ENCODE measurements at places on chromosomes 6 and 20.

GRCh38 chr6:144768551-144769075 lies 483.5 kb downstream of the UTRN start:
- DNase-seq = no peak

DNA sequence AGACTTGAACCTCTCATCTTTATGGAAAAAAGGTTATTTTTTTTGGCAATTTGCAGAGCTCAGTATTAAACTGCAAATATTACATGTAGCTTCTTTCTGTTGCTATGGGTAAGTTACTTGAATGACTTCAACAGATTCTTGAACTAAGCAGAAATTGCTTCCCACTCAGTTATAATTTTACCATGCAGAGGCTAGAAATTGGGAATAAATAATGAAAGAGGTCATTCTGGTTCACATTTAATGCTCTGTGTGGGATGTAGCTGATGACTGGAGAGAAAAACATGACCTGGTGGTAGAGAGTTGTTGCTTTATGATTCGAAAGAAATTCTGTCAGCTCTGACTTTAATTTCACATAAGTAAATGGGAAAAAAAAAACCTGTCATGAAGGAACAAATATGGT lies 16.8 kb upstream of the ADGB start:
- no peak for DNase-seq

DNA sequence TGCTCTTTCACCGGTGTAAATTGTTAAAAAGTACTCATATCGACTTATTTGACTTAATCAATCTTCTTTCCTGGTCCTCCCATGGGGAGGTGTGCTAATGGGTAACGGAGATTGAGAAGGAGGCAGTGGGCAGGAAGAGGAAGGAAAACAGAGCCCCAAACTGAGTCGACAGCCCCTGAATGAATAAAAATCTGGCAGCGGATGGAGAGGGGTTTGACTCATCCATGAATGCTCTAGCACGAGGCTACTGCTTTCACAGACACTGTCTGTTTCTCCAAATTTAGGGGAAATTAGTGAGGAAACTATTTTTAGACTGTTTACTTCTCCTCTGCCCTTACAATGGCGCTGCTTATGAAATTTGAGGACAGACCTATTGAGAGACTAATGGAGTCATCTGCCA lies 142.2 kb upstream of the ATXN1 start:
- DNase-seq = no peak

DNA sequence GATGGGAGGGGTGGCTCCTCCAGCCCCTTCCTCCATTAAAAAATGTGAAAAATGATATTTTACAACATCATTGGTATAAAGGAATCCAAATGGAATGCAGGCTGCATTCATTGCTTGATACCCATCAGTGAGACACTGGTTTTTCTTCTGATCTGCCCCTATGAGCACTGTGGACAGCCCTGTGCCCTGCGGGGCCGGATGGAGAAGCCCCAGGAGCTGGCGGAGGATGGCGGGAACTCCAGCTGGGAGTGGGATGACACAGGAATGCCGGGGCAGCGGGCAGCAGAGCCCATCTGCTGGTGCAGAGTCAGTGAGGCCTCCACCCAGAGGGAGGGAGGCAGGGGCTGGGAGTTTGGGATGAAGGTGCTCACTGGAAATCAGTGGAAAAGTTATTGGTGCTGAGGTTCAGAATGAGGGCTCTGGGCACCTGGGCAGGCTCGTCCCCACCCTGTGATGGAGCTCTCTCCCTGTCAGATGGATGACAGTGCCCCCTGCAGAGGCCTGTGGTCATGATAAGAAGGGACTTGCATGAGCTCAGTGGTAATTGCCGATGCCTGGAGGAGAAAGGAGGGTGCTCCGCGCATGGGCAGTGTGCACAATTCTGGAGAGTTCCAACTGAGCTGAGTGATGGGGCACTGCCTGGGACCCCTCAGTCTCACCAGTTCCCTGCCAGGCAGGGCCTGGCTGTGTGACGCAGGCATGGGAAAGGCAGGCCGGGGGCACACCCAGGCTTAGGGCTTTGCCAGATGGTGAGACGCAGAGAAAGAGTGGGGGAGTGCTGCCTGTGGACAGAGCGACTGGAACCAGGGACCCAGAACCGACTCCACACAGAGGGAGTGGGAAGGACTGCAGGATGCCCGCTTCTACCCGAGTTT lies 23.2 kb downstream of the CTCFL start:
- no peak for DNase-seq

DNA sequence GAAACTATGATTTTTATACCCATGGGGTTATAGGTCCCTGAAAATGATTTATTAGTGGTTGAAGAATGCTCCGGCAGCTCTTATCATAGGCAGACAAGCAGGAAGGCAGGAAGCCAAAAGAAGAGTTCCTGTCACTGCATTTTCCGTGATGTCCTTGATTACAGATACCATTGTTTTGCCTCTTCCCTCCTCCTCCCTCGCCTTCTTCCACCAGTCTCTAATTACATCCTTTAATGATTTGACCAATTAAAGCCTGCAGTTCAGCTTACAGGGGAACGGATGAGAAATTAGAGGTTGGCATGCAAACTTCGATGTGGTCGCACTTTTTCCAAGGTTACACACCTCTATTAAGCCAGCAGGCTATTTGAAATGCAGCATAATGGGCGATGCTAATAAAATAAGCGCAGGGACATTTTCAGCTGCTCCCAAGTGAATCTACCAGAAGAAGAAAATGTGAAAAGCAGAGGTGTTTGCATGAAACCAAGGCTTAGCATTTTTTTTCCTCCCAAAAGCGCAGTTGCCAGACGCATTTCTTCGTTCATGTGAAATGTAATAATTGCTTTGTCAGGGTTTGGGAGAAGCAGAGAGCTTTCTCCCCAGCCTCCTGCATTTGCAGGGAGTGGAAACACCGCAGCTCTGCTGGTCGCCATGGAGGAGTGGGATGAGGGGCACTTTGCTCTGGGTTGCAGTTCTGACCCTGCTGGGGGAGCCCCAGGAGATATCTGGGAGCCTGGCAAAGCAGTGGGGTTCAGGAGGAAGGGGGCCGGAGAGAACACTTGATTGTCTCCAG lies 6.0 kb downstream of the NOX3 start:
- no peak for DNase-seq

DNA sequence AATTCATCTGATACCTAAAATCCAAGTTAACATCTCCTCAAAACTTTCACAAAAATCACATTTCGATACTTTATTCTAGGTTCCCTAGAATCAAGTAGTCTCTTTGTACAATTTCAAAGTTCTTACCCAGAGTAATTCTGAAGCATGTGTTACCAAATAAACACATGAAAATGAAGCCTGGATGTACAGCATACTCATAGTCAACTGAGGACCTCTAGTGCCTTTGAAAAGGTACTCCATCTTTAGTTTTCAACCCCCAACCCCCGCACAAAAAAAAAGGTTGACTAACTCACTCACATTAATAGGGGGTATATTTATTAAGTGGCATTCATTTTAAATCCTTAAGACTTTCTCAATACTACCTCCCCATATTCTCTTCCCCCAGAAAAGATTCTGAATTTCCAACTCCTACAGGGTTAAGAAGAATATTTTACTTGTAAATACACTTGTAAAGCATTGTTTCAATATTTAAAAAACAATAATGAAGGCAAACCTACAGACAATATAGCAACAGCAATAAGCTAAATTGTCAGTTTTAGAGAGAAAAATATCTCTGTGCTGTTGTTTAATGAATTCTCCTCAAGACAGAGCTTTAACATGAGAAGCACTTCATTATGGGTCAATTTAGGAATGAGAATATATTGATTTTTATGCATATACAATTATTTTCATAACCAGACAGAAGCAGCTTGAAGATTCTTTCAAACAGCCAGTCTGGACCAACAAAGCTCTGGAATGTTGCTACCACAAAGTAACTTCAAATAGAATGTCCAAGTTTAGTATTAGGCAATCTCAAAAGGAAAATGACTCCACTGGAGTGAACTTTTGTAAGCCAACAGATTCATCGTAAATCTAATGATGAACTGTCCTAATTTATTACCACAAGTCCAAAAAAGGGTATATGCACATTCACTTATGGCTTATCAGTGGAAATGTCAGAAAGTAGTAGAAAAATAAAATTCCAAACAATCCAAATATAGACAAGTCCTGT lies 3.3 kb downstream of the PLN start:
- DNase-seq = no peak

- DNase-seq = no peak
These were observed 293.5 kb downstream of the CENPW start for GRCh38 chr6:126633373-126633772.

GRCh38 chr6:3367630-3368029 lies 89.2 kb downstream of the SLC22A23 start:
- no peak for DNase-seq

GRCh38 chr6:106163966-106164877 lies 78.1 kb downstream of the PRDM1 start:
- no peak for DNase-seq

All from vagina (tissue), 2 donors.